ENCODE measurements at places on chromosomes 16 and 17.

DNA sequence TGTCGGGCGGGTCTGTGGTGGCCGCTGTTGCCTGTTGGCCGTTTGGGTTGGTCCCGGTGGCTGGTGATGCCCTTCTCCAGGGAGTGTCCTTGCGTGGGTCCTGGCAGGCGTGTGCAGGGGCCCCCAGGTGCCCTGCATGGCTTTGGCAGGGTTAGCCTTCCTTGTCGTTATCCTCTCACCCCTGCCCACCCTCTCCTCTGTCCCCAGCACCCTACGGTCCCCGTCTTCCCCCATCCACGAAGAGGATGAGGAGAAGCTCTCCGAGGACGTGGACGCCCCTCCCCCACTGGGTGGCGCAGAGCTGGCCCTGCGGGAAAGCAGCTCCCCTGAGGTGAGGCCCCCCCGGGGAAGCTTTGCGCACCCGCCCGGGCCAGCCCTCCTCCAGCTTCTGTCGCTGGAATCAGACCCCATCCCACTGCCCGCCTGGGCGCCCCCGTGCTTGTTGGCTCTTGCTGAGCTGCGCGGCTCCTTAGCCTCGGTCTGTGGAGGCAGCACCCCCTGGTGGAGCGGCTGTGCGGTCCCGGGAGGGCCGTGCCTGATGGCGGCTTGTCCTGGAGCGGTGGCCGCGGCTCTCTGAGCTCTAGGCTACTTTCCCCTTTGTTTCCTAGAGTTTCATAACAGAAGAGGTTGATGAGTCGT is 10.6 kb upstream of the NUDT16L1 start:
- DNase-seq = no peak

- no peak for DNase-seq
Measured at GRCh38 chr17:15946611-15947120, 1.7 kb downstream of the ADORA2B start.

DNA sequence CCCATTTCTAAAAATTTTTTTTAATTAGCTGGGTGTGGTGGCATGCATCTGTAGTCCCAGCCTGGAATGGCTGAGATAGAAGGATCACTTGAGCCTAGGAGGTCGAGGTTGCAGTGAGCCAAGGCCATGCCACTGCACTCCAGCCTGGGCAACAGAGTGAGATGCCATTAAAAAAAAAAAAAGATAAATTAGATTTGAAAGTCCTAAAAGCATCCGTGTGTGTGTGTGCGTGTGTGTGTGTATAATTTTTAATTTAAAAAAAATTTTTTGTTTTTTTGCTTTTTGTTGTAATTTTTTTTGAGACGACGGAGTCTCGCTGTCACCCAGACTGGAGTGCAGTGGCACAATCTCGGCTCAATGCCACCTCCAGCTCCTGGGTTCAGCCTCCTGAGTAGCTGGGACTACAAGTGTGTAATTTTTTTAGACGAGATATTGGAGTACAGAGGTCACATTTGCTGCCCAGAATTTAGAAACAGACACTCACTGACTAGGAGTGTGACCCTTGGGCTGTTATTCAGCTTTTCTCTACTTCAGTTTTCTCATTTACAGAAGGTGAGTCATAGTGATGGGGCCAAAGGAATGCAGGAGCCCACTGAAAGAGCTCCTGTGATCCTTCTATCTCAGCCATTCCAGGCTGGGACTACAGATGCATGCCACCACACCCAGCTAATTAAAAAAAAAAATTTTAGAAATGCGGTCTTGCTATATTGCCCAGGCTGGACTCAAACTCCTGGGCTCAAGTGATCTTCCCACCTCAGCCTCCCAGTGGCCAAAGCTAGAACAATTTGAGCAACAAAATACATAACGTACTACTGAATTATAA is 25.5 kb upstream of the TBX4 start:
- DNase-seq = no peak

DNA sequence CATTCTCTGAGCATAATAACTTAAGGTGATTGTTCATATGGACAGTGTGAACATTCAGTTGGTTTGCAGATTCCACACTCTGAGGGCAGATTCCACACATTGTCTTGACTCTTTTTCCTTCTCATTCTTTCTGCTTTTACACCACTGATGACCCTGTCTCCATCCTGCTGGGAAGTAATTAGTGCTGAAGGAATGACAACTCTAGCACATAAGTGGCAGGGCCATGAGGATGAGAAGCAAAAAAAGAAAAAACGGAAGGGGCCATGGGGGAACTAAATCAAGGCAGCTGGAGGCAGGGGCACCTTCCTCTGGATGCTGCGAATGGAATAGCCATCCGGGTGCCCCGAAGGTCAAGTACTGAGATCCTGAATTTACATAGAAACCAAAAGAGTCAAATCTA is 944.0 kb downstream of the KCNJ2 start:
- no peak for DNase-seq

DNA sequence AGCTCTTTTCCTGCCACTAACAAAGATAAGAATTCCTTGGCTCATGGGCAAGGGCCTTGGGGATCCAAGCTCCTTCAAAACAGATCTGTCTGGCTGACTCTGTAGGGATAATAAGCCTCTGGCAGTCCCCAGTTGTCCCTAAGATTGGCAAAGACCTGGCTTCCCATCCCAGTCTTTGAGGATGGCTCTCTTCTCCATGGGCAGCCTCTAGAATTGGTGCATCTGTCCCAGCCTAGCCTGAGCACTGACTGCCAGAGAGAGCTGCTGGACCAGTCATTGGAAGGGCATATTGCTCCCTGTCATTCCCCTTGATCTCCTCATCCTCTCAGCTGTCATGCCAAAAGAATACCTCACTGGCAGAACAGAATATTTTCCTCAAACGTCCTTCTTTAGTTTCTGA is 13.2 kb upstream of the CUEDC1 start:
- no peak for DNase-seq

- DNase-seq = no peak
Measured at GRCh38 chr16:69301187-69301586, 10.0 kb upstream of the VPS4A start.

DNA sequence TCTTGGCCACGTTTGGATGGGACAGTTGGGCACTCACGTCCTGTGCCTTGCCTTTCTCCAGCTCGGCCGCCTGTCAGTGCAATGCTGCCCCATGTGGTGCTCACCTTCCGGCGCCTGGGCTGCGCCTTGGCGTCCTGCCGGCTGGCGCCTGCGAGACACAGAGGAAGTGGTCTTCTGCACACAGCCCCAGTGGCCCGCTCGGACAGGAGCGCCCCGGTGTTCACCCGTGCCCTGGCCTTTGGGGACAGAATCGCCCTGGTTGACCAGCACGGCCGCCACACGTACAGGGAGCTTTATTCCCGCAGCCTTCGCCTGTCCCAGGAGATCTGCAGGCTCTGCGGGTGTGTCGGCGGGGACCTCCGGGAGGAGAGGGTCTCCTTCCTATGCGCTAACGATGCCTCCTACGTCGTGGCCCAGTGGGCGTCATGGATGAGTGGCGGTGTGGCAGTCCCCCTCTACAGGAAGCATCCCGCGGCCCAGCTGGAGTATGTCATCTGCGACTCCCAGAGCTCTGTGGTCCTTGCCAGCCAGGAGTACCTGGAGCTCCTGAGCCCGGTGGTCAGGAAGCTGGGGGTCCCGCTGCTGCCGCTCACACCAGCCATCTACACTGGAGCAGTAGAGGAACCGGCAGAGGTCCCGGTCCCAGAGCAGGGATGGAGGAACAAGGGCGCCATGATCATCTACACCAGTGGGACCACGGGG is 7.1 kb downstream of the ACSF3 start:
- no peak for DNase-seq

GRCh38 chr16:68776821-68777485 is 39.9 kb downstream of the CDH1 start:
- DNase-seq = no peak

DNA sequence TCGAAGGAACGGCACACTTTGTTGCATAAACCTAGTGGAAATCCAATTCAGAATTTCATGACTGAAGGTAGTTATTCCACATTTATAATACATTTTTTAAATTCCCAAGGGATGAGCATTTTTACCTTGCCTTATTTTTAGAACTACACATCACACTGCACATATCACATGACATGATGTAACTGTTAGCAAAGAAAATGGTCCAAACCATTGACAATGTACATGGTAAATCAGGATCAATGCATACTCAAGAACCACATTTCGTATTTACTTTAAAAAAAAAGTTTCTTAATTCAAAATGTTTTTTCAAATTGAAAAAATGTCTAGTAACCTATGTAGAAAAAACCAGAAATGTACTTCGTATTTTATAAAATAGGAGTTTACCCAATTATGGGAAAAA is 2.5 kb downstream of the KANSL1 start:
- DNase-seq = no peak

DNA sequence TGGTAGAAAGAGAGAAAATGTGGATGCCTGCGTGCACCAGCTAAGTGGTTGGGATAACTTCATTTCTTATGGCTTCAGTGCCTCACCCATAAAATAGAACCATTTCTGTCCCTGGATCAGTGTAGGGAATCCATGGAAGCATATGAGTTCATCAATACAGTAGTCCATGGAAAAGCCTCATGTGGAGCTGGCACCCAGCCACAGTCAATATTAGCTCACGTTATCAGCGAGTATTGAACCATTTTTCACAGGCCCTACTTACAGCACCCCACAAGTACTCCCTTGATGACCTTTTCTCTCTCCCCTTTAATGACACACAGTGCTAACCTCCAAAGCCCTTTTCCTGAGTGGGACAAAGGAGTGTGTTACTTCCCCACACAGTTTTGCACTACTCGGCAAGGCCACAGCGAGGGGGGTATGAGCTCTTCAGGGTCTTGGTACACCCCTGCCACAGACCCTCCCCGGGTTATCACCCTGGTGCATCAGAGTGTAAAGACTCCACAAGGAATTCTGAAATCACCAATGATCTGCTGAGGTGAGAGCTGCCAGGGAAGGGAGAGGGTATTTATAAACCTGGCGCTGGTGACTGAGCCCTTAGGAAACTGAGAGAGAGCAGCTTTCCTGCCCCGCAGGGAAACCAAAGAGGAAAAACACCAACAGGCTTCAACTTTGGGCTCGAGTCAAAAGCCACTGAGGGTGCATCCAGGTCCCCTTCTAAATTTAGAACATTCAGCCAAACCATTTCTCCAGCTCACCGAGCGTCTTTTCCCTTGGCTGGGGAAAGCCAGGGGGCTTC is 36.9 kb downstream of the DYNLRB2 start:
- no peak for DNase-seq

- DNase-seq = no peak
Measured at GRCh38 chr16:28830531-28830930, 7.7 kb downstream of the ATXN2L start.

- peak; percentile 92 for DNase-seq
Measured at GRCh38 chr16:56589141-56590039, at the start of gene MT3. Gene MT3, plus strand, starts transcription at chr16:56589528. Its CDS starts 63 bp downstream, at chr16:56589591.

GRCh38 chr16:70466805-70467076 is 12.3 kb downstream of the FCSK start:
- DNase-seq = no peak
